ENCODE measurements at places on chromosomes 6 and 20. TPM values are rescaled to one million over a fixed set of nuclear protein-coding genes. Genes with fewer than 3 reads are reported as not detected.

The MAPK13 gene
- total RNA-seq, result 2.6 TPM

The COL10A1 gene
- total RNA-seq, result not detected

The SCUBE3 gene
- 4.9 TPM for total RNA-seq

The ANKRD6 gene
- 21.4 TPM for total RNA-seq

The SLC22A3 gene
- total RNA-seq, result 13.6 TPM

The FAM83C gene
- total RNA-seq, result not detected

The MYT1 gene
- total RNA-seq, result under 0.01 TPM

The UST gene
- total RNA-seq, result 23.8 TPM

The BHLHE23 gene
- not detected for total RNA-seq

The TPBG gene
- 6.1 TPM for total RNA-seq

The COL9A1 gene
- total RNA-seq, result not detected

The SYTL3 gene
- total RNA-seq, result 3.3 TPM

The ADGB gene
- not detected for total RNA-seq

The PNLDC1 gene
- total RNA-seq, result not detected

The DCDC2 gene
- total RNA-seq, result under 0.01 TPM

The CALHM4 gene
- not detected for total RNA-seq

The LHFPL5 gene
- not detected for total RNA-seq

The LY86 gene
- 2.7 TPM for total RNA-seq

The TP53TG5 gene
- 0.36 TPM for total RNA-seq

The SPDEF gene
- not detected for total RNA-seq

The OR10C1 gene
- not detected for total RNA-seq

The RSPO3 gene
- 17.4 TPM for total RNA-seq

The PRDM13 gene
- not detected for total RNA-seq

The ETV7 gene
- 2.2 TPM for total RNA-seq

The GTSF1L gene
- not detected for total RNA-seq

The GMDS gene
- total RNA-seq, result 9.4 TPM

The ENPP3 gene
- 0.49 TPM for total RNA-seq

The NKAPL gene
- 7.5 TPM for total RNA-seq

The PAK1IP1 gene
- total RNA-seq, result 14.6 TPM

The MYLK4 gene
- 0.36 TPM for total RNA-seq

The PDE10A gene
- 33.5 TPM for total RNA-seq

The VGLL2 gene
- total RNA-seq, result not detected

The BRD2 gene
- 116 TPM for total RNA-seq

The NRSN1 gene
- 0.66 TPM for total RNA-seq

The LPIN3 gene
- 6.8 TPM for total RNA-seq

The JPH2 gene
- 128 TPM for total RNA-seq

The ENPP1 gene
- total RNA-seq, result 7.2 TPM

The GPSM3 gene
- 10.0 TPM for total RNA-seq

The CD24 gene
- total RNA-seq, result 13.2 TPM

The SLC9A8 gene
- 4.9 TPM for total RNA-seq

The HSPA1B gene
- total RNA-seq, result 122 TPM
